ENCODE measurements at places on chromosomes 7 and 10.

- DNase-seq: peak; percentile 59
Observed at GRCh38 chr10:77165445-77166208, 472.0 kb downstream of the KCNMA1 start.

DNA sequence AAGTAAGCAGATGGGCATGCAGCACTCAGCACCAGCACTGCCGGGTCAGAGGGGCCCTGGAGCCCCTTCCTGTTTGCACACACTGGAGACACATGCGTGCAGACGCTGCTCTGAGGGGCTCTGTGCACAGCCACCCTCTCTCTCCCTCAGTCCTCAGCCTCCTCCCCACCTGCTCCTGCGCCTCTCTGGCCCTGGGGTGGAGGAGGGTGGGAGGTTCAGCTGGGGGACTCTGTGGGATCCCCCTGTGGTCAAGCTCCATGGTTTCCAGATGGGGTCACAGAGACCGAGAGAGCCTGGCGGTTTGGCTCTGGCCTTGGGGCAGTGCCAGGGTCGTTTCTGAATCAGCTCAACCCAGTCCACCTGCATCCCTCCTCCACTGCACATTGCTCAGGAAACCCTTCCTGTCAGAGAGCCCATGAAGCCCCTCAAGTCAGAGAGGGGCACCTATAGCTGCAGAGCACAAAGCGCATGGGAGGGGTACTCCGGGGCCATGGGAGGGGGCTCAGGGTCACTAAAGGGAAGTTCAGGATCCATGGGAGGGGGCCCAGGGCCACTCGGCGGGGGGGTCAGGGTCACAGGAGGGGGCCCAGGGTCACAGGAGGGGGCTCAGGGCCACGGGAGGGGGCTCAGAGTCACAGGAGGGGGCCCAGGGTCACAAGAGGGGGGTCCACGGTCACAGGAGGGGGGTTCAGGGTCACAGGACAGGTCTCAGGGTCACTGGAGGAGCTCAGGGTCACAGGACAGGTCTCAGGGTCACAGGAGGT, 161.7 kb downstream of the ADARB2 start:
- DNase-seq: no peak

- DNase-seq: no peak
Observed at GRCh38 chr7:8314566-8314965, 52.6 kb upstream of the ICA1 start.

GRCh38 chr10:21626457-21627161, 92.6 kb downstream of the MLLT10 start:
- no peak for DNase-seq

- no peak for DNase-seq
Observed at GRCh38 chr10:8088504-8088903, 34.0 kb downstream of the GATA3 start.

- no peak for DNase-seq
Observed at GRCh38 chr10:287026-287709, 151.9 kb downstream of the ZMYND11 start.

GRCh38 chr7:81155654-81156373, 237.0 kb upstream of the SEMA3C start:
- DNase-seq: no peak

DNA sequence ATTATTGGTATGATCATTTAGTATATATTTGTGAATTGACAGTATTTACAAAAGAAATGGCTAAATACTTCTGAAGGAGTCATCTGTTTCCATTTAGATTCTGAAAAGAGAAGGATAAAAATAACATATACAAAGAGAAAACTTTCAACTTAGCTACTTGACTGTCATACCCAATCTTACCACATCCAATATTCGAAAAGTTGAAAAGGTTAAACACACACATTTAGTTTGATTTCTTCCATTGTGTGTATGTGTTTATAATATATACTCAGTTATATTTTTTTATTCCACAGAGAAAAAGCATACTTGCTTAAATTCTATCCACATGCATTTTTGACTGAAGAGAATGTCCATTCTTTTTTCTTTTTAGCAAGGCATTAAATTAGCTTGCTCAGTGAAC, 470.7 kb downstream of the TFEC start:
- DNase-seq: no peak

DNA sequence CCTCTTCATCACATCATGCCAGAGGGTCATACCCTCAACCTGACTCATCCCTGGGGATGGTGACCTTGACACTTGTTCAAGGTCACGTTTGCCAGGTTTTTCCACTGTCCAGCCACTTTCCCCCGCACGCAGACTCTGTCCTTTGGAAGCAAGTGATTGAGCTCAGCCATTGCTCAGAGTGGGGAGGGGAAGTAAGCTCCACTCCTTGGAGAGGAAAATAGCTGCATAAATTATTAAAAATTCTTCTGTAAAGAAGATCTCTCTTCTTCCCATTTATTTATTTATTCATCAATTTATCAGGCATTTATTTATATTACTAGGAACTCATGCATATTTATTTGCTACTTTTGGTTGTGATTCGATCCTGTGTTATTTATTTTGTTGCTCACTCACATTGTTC, 88.0 kb downstream of the GLRX3 start:
- no peak for DNase-seq

Data from WTC11 (cell line).